NCI-H1048 (cell line): ENCODE measurements at places on chromosomes 2 and 18.

DNA sequence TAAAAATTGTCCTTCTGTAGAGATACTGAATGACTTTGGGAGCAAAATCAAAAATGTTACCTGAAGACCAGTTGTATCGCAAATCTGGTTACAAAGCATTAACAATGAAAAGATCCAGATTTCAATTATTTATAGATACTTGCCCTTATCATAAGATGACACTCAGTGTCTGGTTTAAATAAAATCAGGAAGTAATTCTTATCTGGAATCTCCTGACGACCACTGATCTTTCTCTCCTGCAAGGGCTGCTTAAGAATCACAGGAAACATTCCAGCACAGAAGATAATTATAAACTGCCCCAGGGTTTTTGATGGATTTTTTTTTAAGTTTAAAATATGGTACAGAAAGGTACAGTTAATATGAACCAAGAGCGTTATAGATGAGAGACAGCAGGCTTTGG is 205.7 kb downstream of the ALK start:
- no peak for DNase-seq

- no peak for DNase-seq
These were observed 26.5 kb upstream of the TXNDC2 start for GRCh38 chr18:9859232-9859631.

DNA sequence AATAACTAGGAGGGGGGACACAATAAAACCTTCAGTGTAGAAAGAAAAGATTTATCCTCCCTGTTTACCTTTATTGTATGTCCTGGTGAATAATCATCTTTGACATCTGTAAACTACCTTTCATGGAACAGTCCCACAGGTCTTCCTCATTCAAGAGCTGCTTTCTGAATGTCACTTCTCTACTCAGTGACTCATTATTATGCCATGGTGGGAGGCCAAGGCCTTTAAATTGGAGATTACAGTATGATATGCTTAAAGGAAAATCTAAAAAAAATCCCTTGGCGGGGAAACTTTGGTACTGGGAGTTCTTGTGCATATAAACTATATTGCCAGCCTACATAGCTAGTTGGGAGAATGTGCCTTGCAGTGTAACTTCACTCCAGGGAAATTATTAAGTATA is 713.0 kb downstream of the TDRD15 start:
- no peak for DNase-seq

- no peak for DNase-seq
These were observed 264.4 kb upstream of the SIX2 start for GRCh38 chr2:45273412-45274249.

- no peak for DNase-seq
These were observed 3.9 kb upstream of the TRIB2 start for GRCh38 chr2:12712881-12713280.

DNA sequence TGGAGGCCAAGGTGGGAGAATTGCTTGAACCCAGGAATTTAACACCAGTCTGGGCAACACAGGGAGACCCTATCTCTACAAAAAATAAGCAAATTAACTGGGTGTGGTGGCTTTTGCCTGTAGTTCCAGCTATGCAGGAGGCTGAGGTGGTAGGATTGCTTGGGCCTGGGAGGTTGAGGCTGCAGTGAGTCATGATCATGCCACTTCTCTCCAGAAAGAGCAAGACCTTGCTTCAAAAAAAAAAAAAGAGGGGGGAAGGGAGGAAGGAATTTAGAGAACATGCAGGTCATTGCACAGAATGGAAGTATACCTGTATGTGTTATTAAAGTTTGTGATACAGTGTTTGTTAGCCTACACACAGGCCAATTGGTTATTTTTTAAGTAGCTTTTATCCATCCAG is 25.8 kb downstream of the PKP4 start:
- no peak for DNase-seq

GRCh38 chr2:148048475-148049221 is 27.8 kb downstream of the MBD5 start:
- DNase-seq = no peak
